AG10803 (cell line): ENCODE measurements at places on chromosomes 4 and X.

DNA sequence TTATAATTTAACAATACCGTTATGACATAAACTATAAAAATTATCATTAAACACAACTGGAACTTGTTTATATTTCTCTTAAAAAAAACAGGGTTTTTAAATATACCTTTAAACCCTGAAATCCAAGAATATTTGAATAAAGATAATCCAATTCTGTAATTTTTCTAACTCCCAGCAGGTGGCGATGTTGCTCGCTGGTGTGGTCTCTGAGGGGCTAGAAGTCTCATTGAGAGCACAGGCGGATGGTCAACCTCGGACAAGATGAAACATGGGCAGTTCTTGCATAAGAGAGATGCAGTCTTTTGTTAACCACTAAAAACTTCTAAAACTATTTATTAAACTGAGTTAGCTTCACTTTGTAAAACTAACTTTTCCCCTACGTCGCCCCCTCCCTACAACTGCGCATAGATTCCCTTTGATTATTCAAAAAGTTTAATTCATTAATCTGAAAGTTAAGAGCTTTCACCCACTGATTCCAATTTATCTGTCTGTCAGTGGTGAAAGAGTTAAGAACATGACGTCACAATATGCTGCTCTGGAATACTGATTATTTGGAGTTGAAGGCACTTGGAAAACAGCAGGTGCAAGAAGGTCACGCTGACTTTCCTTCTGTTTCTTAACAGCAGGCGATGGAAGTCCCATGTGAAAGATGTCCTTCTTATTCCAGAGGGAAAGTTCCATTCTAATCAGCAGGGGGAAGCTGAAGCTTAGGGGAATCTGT lies 29.5 kb downstream of the DMP1 start:
- DNase-seq, result peak; percentile 71

DNA sequence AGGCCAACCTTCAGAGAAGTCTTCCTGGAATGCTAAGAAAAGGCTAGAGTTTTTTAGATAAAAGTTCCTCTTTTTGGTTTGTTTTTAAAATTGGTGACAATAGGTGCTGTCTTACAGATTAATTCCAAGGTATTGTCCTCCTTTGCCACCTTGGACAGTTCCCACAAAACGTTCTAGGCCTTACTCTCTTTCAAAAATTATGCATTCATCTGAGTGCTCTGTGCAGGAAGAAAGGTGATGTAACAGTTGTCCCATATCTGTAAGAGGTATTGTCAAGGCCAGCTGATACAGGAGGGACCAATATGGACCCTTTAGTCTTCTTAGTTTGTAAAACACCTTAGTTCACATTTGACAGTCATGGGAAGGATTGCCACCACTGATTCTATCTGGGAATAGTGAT lies 15.9 kb upstream of the CXCL5 start:
- no peak for DNase-seq

GRCh38 chrX:55107911-55108310 lies 19.1 kb downstream of the PAGE2 start:
- DNase-seq, result no peak

GRCh38 chrX:40508560-40508959 lies 72.2 kb upstream of the ATP6AP2 start:
- peak; percentile 3 for DNase-seq

DNA sequence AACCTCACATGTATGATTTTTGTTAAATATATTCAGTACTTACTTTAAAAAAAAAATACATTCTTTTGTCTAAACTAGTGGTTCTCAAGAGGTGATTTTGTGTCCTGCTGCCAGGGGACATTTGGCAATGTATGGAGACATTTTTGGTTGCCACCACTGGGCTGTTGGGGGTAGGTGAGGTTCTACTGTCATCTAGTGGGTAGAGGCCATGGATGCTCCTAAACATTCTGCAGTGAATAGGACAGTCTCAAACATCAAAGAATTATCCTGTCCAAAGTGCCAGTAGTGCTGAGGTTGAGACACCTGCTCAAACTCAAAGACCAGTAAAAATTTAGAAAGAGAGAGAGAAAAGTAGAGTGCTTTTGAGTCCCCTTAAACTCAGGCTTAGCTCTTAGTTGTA lies 32.9 kb upstream of the PGM2 start:
- peak; percentile 18 for DNase-seq
